CD4-positive, alpha-beta T cell treated with Interleukin-2 at 100 ng/mL for 4 hours (primary cell): ENCODE measurements at places on chromosomes 4 and X.

- no peak for DNase-seq
Measured at GRCh38 chrX:133928365-133928764, 57.0 kb downstream of the GPC3 start.

DNA sequence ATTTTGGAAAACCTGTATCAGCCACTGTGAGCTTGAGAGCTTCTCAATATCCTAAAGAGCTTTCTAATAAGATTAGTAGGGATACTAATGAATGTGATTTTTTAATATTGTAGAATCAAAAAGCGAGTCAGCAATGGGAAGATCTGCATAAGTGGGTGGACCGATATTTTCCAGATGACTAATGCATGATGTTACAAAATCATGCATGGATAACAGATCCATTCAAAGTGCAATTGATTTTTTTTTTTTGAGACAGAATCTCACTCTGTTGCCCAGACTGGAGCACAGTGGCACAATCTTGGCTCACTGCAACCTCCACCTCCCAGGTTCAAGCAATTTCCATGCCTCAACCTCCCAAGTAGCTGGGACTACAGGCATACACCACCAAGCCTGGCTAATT, 7.3 kb upstream of the CLDN2 start:
- no peak for DNase-seq

DNA sequence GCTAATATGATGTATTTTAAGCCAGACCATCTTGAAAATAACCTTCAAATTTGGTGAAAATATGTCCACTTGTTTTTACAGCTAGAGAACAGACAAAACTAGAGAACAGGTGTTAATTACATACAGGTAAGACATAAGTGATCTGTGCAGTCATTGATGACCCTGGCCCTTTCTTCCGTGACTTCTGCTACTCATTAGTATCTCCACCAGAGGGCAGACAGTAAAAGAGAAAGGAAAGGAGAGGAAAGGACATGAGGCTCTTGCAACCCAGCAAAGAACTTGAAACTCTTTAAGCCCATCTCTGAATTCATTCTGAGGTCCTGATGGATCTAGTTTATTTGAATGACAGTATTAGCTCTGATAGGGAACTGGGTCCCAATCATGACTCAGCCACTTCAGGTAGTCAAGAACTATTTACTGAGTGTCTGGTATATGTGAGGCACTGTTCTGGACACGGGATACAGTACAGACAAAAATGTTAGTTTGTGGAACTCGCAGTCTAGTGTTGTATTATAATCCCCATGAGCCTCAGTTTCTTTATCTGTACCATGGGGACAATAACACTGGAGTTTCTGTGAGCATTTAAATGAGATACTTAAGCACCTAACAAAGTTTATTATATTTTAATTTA, 121.0 kb upstream of the TEX13D start:
- peak; percentile 66 for DNase-seq

GRCh38 chr4:154335588-154335987, 156.0 kb downstream of the DCHS2 start:
- DNase-seq = no peak

GRCh38 chr4:35358001-35358584, 886.2 kb downstream of the ARAP2 start:
- DNase-seq = no peak

DNA sequence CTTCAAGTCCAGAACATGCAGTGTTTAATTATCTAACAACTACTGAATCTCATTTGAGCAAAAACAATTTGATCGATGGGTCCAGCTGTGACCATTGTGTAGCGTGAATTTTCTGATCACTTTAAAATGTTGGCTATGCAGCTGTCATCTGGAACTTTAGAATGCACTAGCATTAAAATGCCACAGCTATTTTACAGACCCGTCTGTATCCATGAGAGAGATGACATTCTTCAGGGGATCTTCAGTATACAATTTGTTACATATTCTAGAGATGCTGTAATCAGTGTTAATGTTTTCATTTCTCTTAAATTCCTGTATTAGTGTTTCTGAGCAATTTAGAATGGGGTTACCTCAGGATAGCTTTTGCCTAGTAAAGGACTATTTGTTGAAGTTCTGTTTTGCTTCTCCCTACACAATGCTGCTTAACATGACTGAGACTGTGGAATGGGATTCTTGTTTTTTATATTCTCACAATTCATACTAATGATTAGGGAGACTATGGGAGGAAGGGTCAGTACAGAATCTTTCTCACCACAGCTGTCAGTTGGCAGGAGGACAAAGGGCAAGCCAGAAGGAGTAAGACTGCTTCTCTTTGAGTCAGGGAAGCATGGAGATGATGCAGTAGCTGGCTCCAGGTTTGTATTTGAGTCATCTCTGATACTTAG, 13.2 kb upstream of the CTSO start:
- no peak for DNase-seq

DNA sequence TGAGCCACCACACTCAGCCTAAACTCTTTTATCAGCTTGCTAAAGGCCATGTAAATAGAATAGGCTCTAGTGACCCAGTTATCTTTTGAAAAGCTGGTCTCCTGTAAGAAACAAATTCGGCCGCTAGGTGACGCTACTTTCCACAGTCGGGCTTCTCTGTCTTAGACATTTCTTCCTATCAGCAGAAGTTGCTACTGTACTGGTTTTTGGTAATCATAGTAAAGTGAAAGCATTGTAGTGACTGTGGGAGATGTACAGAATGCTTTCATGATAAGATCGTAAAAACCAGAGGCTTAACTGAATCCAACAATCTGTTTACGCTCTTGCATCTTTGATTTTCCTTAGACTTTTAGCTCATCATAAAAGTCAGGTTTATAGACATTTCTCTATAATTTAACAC, 82.6 kb downstream of the GK start:
- DNase-seq = peak; percentile 67

GRCh38 chrX:96455078-96455477, 229.6 kb upstream of the DIAPH2 start:
- DNase-seq = no peak

GRCh38 chr4:177444911-177445736, 2.9 kb upstream of the AGA start:
- DNase-seq = no peak

- no peak for DNase-seq
Measured at GRCh38 chrX:21843179-21843578, 3.8 kb downstream of the MBTPS2 start.

DNA sequence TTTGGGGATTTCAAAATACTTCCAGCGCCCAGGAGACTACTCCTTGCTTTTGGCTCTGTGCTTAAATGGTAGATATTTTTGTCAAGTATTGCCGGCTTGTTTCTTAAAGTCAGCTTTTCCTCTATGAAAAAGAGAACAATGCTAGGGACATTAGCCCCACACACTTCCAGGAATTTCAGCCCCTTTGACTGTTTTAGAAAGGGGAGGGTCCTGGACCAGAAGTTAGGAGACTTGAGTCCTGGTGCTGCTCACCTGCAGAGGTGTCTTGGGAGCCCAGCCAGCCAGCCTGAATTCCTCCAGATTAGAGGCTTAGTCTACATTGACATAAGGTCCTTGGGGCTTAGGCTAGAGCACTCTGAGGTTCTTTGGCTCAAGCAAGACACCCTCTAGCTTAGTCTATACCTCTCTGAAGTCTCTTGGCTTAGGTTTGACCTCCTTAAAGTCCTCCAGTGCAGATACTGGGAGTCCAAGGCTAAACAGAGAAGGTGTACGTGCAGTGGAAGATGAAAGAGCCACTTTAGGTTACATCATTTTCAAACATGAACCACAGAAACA, 1.6 kb upstream of the SETD7 start:
- DNase-seq = no peak

DNA sequence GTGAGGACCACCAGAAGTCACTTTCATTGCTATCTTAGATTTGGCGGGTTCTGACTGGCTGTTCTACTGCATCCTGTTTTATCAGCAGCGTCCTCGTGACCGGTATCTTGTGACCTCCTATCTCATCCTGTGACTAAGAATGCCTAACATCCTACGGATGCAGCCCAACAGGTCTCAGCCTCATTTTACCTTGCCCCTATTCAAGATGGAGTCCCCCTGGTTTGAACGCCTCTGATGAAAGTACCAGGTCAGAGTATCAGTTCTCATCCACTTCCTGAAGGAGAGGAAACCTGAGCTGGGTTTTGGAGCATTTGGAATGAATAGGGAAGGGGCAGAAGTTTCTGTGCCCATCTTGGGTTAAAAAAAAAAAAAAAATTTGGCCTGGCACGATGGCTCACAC, 70.2 kb downstream of the SLC34A2 start:
- DNase-seq = no peak

DNA sequence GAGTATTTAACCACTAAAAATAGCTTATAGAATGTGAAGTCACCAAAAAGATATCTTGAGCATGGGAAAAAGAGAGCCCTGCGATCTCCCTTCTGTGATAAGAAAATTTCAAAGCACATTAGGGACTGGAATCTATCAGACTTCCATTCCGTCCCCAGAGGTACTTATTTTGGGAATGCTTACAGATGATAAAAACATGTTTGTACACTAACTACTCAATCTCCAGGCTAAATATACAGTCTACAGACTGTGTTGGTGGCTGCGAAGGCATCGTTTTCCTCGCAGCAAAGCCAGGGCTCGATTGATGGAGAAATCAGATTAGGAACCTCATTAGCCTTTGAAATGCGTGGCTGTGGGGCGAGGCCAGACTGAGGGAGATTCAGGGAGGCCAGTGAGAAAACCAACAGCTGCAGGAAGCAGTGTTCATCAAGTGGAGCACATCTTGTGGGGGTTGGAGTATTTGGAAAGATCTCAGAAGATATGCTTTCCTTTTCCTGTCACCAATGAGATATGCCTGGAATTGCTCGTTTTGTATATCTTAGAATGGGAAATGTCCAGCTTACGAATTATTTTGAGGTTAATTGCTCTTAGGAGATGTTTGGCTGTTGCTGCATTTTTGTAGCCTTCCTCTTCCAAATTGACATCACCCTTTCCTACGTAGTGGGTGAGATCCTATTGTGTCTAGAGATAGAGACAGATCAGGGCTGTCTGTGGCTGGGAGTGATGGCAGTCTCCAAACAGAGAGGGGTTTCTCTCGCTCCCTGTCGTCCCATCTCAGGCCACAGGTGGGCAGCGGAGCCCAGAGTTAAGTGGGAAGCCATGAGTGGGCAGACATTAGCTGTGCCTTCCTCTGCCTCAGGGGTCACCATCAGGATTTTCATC, 224.9 kb upstream of the FAT1 start:
- no peak for DNase-seq

DNA sequence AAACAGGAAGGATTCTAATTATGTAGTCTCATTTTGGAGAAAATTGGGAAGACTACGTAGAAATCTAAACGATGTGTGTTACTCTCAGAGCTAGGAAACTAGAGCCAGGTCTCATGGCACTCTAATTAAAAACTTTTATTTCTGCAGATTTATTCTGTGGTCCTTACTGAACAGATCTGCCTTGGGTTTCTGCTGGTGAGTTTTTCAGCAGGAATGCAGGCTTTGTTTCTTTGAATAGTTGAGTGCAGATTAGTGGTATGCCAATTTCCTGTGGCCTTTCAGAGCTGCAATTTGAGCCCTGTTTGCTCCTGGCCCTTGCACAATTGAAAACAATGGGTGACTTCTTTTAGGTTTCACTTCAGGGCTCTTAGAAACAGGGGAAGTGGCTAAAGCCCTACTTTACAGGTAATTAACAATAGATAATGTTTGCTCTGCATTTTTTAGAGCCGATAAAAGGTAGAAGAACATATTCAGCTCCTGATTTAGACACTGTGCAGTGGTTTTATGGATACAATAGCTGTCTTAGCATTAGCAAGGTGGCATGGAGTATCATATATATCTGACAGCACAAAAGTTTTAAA, 21.8 kb downstream of the SPRY1 start:
- DNase-seq = no peak

GRCh38 chr4:25814301-25815136, 48.3 kb downstream of the SEL1L3 start:
- no peak for DNase-seq

- DNase-seq = peak; percentile 89
Measured at GRCh38 chrX:13087322-13088155, 43.1 kb upstream of the FAM9C start.

DNA sequence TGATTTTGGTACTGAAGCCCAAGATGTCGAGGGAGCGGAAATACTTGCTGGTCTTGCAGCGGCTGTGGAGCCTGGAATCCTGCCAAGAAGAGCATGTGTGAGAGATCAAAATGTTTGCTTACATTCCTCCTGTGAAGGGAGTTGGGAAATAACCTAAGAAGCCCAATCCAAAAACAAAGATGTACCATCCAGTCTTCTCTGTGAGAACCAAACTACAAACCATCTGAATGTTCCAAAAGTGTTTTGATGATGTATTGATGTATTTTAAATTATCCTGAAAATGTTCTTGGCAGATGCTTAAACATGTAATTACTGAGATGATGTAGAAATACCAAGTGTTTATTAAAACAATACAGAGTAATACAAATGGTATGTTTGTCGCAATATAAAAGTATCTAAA, 10.1 kb upstream of the ADH1A start:
- DNase-seq = no peak

GRCh38 chrX:145405012-145405411, 157.7 kb downstream of the SPANXN1 start:
- DNase-seq = no peak

DNA sequence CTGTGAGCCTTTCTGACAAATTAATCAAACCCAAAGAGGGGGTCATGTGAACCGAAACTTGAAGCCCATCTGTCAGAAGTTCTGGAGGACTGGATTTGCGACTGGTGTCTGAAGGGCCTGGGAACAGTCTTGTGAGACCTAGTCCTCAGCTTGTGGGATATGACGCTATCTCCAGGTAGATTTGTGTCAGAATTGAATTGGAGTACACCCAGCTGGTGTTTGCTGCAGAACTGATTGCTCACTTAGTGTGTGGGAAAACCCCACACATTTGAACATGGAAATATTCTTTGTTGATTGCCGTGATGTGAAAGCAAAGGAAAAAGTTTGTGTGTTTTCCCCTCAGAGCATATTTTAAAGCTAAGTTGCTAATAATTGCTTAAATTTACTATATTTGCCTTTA, 30.3 kb upstream of the TMSB15B start:
- no peak for DNase-seq

GRCh38 chrX:122869171-122869570, 314.9 kb upstream of the GRIA3 start:
- no peak for DNase-seq

DNA sequence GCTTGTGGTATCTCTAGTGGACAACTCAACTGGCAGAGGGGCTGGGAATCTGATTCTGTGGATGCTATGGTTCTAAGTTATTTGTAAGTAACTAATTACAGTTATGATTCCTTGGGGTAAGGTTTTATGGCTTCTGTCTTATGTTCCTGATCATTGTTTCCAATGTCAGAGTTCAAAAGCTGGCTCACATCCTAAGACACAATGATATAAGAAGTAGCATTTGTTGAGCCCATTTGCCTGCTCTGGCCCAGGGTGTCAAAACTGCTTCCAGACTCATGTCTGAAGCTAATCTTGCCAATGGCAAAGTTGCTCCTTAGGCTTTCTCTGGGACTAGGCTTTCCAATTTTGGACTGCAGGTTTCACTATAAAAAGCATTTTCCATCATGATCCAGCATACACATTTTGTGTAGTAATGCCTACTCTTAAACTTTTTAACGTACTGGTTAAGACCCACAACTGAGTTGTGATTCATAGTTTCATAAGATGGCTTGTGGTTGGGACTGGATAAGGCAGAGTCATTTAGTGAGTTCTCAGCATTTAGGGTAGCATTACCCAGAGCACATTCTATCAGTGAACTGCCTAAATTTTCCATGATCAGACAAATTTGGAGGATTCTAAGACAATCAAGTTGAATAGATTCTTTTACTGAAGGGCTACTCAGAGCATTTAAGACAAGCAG, 50.0 kb downstream of the CCNI start:
- DNase-seq = no peak

- DNase-seq = no peak
Measured at GRCh38 chr4:7660176-7661039, 225.7 kb upstream of the PSAPL1 start.
